Right hindlimb (tissue), 1 donor: ENCODE measurements at places on chromosomes 11 and 22.

- DNase-seq = no peak
These were observed 36.0 kb upstream of the LDLRAD3 start for GRCh38 chr11:35907648-35908431.

- DNase-seq = peak; percentile 76
These were observed 49.0 kb upstream of the BIRC3 start for GRCh38 chr11:102268083-102268984.

DNA sequence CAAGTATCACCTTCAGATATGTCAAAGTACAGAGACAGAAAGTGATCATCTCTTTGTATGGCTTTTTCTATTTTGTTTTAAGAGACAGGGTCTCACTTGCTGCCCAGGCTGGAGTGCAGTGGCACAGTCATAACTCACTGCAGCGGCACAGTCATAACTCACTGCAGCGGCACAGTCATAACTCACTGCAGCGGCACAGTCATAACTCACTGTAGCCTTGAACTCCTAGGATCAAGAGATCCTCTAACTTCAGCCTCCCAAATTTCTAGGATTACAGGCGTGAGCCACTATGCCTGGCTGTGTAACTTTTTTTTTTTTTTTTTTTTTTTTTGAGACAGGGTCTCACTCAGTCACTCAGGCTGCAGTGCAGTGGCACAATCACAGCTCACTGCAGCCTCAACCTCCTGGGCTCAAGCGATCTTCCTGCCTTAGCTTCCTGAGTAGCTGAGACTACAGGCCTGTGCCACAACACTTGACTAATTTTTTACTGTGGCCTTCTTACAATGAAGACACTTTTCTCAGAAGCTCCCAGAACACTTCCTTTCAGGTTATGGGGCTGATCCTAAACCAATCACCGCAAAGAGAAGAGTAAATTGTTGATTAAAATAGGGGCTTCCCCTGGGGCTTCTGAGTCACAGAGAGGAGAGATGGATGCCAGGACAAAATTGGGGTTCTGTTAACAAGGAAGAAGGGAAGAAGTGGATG lies 9.0 kb upstream of the HIKESHI start:
- DNase-seq = no peak

- DNase-seq = no peak
These were observed 149.1 kb upstream of the E2F8 start for GRCh38 chr11:19389787-19390303.

DNA sequence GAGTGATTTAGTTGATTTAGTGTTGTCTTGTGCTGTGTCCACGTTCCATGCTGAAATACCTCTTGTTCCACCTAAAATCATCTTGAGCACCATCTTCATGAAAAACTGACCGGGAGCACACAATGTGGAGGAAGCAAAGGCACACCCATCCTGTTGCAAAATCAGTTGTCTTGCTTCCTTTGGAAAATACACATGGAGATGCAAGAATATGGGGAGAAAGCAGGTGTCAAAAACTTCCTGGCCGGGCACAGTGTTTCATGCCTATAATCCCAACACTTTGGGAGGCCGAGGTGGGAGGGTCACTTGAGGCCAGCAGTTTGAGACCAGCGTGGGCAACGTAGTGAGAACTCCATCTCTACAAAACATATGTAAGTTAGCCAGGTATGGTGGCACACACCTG lies 151.1 kb downstream of the C11orf91 start:
- no peak for DNase-seq
